ENCODE measurements at places on chromosomes 2 and 18. TPM values are rescaled to one million over a fixed set of nuclear protein-coding genes. Genes with fewer than 3 reads are reported as not detected.
A peak's percentile ranks its signal among the peaks of the same experiment; 100 is the strongest.

DNA sequence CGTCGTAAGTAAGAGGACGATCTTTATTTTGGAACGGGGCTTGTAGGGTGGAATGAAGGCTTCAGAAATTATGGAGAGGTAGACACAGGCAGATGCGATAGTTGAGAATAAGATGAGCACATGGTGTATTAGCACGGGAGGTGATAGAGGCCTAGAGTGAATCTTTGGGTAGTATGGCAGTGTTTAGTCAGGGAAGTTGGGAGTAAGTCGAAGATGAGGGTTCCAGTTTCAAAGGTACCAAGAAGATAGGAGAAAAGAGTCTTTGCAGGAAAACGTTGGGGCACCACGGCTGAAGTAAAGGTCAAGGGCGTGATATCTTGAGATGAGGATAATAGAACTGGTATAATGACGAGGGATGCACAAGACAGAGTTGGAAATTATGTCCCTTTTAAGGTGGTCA, 654 bp downstream of the PIK3C3 start:
- no peaks in the 10 kb centered on the region for H3K27me3 ChIP-seq
- no peak for DNase-seq
- peaks cover 18% of the 10 kb centered on the region for H3K4me1 ChIP-seq
- peak overlapping the region; percentile 87 for H3K4me3 ChIP-seq
- H3K36me3 ChIP-seq, result peaks cover 15% of the 10 kb centered on the region

DNA sequence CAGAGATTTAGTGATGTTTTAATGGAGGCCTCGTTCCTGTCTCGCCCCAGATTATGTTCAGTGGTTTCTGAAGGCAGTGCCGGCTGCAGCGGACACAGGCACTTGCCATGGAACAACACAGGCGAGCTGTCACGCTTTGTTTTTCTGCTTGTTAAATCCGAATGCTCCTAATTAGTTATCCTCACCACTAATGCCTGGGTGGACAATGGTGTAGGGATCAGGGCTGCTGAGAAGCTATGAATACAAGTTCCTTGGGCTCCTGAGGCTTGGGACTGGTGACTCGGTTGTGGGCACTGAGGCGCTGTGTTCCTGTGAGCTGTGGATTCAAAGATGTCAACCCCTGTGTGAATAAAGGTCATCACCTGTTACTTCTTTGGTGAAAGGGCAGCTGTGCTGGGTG, 123.5 kb downstream of the PLEKHM3 start:
- H3K36me3 ChIP-seq, result no peaks in the 10 kb centered on the region
- H3K27ac ChIP-seq, result no peak overlapping the region
- peaks cover 4% of the 10 kb centered on the region for H3K4me1 ChIP-seq
- H3K27me3 ChIP-seq, result no peaks in the 10 kb centered on the region
- H3K4me3 ChIP-seq, result no peak overlapping the region
- DNase-seq, result no peak

- H3K4me3 ChIP-seq, result no peak overlapping the region
- no peaks in the 10 kb centered on the region for H3K36me3 ChIP-seq
- no peaks in the 10 kb centered on the region for H3K27me3 ChIP-seq
Observed at GRCh38 chr18:76605341-76605929, 110.4 kb upstream of the ZNF516 start.

ZC3H6 gene
- 2.9 TPM for polyA plus RNA-seq

- H3K36me3 ChIP-seq, result peaks cover 7% of the 10 kb centered on the region
- no peaks in the 10 kb centered on the region for H3K27me3 ChIP-seq
- H3K4me3 ChIP-seq, result no peak overlapping the region
- DNase-seq, result no peak
- no peaks in the 10 kb centered on the region for H3K4me1 ChIP-seq
Observed at GRCh38 chr18:26479065-26479680, 69.2 kb downstream of the KCTD1 start.

GPR75 gene
- polyA plus RNA-seq, result not detected

ALPP gene
- polyA plus RNA-seq, result not detected

All from cardiac muscle cell (in vitro differentiated cells and primary cell).